Activated CD4-positive, CD25-positive, alpha-beta regulatory T cell treated with anti-CD3 and anti-CD28 coated beads, Interleukin-2, amount 50 U/mL, for 24 hours (primary cell): ENCODE measurements at places on chromosomes 6 and 20.
A peak's percentile ranks its signal among the peaks of the same experiment; 100 is the strongest.

GRCh38 chr6:127515234-127515793, 3.8 kb downstream of the MTCL3 start:
- peak; percentile 22 for ATAC-seq

- ATAC-seq = no peak
Observed at GRCh38 chr6:56115715-56116114, 131.7 kb downstream of the COL21A1 start.

- no peak for ATAC-seq
Observed at GRCh38 chr6:63394656-63395308, 75.0 kb upstream of the LGSN start.

DNA sequence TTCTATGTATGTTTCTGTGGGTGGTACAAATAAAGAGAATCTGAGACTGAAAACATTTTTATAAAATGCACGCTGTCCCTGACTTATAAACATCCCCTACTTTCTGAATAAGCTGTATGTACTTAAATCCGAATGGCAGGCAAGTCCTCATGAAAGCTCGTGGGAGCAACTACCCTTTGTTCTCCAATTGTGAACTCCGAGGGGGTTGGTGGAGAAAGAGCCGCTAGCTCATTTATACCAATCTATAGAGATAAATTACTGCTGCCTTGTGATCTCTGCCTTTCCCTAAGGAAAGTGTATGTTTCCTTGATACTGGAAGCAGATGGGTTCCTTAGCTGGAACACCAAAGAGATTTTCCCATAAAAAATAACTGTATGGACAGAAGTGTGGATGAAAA, 84.5 kb downstream of the GJA10 start:
- no peak for ATAC-seq

- ATAC-seq = peak; percentile 52
Observed at GRCh38 chr20:54320148-54320607, 112.3 kb downstream of the PFDN4 start.

GRCh38 chr6:18016133-18016532, 28.7 kb upstream of the KIF13A start:
- ATAC-seq = no peak

- ATAC-seq = no peak
Observed at GRCh38 chr6:15573384-15573783, 89.4 kb downstream of the DTNBP1 start.

DNA sequence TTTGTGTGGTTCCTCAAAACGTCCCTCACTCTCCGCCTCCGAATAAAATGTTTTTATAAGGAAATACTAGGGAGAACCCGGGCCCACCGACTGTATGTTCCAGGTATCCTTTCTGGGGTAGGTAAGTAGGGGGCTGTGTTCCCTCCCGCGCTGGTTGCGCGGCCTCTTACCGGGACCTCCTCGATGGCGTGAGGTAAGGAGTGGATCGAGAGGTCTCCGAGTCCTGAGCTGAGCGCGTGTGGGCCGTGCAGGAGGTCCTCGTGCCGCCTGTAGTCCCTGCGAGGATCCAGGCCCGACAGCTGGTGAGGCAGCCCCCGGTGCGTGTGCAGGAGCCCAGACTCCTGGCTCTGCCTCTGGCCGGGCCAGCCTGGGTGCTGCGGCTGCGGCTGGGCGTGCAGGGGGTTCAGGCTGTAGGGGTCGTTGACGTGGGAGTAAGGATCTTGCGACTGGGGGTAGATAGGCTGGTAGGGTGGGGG, 5.1 kb downstream of the TFAP2A start:
- no peak for ATAC-seq

GRCh38 chr6:70270287-70271005, 32.4 kb downstream of the COL9A1 start:
- no peak for ATAC-seq

- peak; percentile 14 for ATAC-seq
Observed at GRCh38 chr20:44615169-44615791, 32.9 kb downstream of the PKIG start.

DNA sequence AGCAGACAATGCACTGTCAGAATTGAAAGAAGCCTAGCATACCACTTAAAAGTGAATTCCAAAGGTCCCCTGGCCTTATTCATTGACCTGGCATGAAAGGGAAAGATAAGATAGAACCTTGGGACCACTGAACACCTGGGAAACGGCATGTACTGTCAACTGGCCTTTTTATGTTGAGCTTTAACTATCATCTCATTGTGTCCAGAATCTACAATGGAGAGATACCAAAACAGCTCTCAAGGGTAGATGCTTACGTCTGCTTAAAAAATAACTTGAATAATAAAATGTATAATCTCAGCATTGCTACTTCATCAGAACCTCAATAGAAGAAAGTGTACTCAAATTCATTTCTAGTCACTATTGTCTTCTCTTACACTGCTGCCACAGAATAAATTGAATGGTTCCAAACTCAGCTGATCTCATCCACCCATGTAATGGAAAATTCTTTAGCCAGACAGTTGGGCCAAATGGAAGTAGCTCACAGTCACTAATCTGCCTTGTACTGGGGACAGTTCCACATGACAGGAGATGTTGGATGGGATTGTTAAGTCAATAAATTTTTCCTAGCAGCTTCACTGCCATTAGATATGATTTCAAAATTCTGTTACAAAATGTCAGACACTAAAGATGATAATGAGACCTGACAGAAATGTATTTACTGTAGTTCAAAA, 93.8 kb downstream of the MLIP start:
- ATAC-seq = no peak

DNA sequence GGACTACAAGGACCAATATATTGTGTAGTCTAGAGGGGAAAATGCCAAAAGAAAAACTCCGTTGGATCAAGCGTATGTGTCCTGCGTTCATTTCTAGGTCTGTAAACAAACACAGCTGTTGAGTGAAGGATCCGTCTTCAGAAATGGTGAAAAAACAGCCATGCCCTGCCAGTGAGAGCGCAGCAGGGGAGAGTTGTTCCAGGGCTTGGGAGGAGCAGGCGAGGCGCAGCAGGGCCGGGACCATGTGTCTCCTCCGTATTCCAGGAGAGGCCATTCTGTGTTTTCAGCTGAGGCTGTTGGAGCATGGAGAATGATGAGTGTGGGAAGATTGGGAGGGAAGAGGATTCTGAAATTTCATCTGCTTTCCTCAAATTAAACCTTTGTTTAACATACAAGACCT, 38.0 kb downstream of the BMP6 start:
- no peak for ATAC-seq

DNA sequence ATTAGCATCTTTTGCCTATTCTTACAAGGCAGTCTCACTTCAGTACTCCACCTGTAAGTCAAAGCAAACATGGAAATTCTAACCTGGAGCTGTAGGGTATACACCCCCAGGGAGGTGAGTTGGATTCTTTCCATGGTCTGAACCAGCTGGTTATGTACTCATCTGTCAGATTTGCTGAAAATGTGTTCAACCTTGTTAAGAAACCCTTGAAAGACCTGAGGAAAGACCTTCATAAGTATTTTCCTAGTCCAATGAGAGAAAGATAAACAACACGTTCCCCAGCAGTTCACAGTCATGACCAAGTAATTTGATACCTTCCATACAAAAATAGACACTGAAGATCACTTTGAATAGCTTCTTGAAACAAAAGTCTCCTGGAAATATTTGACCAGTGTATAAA, 42.5 kb downstream of the ID4 start:
- no peak for ATAC-seq

- ATAC-seq = no peak
Observed at GRCh38 chr6:88048578-88048977, 937 bp downstream of the SPACA1 start.

DNA sequence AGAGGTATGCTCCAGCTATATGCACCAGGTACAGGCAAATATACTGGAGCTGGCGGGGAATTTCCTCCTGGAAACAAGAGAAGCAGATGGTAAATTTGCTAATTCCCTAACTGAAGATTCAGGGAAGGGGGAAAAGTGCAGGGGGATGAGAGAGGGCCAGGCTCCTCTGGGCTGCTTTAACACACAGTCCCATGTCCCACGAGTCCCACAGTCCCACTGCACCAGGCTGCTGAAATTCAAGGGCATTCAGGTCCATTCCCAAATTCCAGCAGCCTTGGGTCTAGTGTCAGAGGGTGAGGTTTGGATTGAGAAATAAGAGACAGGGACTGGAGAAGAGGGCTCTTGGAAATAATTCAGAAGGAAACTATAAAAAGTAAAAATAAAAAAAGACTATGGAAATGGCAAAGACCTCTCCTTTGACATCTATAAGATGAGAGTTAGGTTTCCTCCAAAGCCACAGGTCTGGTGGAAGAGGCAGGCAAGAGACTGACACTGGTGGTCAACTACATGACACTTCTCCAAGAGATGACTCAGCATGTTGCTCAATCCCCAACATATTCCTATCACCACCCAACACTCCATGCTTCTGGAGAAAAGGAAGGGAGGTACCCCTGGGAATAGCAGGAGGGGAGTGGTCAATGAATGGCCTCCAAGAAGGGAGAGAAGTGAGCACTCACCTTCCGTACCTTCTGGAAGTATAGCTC, 69.2 kb downstream of the TRAM2 start:
- ATAC-seq = no peak

GRCh38 chr6:169959136-169960002, 207.9 kb downstream of the ERMARD start:
- ATAC-seq = peak; percentile 75

DNA sequence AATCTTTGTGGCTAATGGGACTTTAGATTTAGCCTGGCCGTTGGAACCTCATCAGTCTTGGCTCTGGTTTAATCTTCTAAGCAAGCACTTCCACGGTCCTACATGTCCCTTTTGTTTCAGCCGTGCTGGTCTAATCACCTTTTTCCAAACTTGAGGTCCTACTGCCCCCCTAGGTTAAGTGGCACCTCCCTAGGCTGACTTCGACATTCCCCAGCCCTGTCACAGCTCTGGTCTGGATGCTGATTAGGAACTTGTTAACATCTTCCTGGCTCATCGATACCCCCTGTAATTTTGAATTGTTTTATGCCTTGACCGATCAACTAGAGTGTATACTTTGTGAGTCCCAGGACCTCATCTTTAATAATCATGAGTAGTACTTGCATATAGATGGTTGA, 56.6 kb downstream of the OTOR start:
- ATAC-seq = no peak

DNA sequence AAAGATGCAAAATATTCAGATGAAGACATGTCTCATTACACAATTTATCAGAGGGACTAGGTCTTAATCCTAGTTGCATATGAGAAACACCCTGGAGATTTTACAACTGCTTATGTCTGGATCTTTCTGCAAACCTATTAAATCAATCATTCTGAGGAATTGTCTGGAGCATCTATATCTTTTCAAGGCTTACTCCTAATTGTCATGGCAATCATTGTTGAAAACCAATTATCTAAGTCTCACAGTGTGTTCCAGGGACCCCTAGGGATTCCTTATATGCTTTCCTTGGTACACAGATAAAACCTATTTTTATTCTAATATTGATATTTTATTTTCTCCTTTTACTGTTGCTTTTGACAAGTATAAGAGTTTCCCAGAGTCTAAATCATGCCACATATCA, 696.9 kb upstream of the EYS start:
- no peak for ATAC-seq

DNA sequence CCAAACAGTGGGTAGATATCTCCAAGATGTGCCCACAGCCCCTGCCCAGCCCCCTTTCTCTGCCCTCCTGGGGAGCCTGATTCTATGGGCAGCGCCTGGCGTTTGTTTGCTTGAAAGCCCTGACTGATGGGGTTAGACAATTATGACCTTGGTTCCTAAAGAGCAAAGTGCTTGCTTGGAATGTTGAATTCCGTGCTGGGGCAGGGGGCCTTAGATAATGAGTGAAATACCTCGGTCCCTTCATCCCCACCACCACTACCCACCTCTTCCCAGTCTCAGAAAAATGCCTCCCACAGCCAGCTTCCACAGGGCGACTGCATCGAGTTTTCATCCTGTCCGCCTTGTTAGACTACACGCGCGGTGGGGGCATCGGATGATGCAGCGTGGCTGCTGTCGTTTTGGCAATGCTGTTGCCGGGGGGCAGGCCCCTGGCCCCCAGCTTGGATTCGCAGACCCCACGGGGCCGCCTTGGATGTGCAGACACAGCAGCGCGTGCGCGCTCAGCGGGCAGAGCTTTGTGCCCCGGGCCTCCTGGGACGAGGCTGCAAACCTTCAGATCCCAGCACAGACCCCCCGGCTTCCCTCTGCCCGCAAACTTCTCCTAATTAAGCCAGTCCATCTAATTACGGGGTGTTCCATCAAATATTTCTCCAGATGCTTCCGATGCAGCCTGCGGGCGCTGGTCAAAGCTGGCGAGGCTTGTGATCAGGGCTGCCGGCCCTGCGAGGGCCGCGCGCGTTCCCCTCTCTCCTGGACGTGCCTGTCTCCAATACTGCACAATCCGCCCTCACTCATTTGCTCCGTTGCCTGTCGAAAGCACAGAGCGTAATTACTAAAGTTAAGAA, 86.1 kb downstream of the LINC00237 start:
- no peak for ATAC-seq

- no peak for ATAC-seq
Observed at GRCh38 chr6:98469141-98469540, 365.2 kb upstream of the POU3F2 start.

GRCh38 chr6:159739341-159739740, 12.0 kb downstream of the WTAP start:
- no peak for ATAC-seq

- ATAC-seq = peak; percentile 56
Observed at GRCh38 chr6:137737836-137738596, 129.0 kb upstream of the TNFAIP3 start.

- ATAC-seq = peak; percentile 36
Observed at GRCh38 chr6:90079560-90080490, 185.6 kb downstream of the GJA10 start.

DNA sequence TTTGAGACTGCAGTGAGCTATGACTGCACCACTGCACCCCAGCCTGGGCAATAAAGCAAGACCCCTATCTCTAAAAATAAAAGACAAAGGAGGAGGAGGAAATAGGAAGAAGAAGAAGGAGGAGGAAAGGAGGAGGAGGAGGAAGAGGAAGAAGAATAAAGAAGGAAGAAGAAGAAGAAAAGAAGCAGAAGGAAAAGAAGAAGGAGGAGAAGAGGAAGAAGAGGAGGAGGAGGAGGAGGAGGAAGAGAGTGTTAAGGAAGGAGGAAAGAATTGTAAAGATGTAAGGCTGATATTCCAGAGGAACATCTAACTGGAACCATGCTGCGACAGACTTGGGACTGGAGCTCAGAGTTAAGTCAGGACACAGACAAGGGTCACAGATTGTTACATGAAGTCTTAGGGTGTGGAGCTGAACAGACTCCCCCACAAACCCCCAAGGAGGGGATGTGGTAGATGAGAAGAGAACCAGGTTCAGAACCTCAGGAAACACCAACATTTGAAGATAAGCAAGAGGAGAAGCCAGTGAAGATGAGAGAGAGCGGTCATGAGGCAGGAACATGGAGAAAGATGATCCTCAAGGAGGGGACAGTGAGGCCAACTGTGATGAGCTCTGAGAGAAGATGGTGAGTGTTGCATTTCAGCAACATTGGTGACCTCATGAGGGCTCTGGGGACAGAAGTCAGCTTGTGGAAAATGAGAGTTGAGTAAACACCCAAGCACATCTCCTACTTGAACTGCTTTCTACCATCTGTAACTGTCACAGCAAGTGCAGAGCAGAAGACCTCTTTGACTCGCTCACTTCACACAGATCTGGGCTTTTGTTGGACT, 118.2 kb downstream of the CD164 start:
- no peak for ATAC-seq

- peak; percentile 63 for ATAC-seq
Observed at GRCh38 chr6:3732345-3733141, 19.0 kb downstream of the PXDC1 start.
